Transverse colon (tissue), 4 donors: ENCODE measurements at places on chromosomes 13 and 19. TPM values are rescaled to one million over a fixed set of nuclear protein-coding genes. Genes with fewer than 3 reads are reported as not detected.

GRCh38 chr19:3142292-3142670 lies 6.4 kb downstream of the GNA15 start:
- H3K27me3 ChIP-seq = no peaks in the 10 kb centered on the region
- H3K27ac ChIP-seq = peak overlapping the region; percentile 65
- H3K4me1 ChIP-seq = no peaks in the 10 kb centered on the region
- DNase-seq = no peak
- H3K4me3 ChIP-seq = no peak overlapping the region
- H3K36me3 ChIP-seq = no peaks in the 10 kb centered on the region

DNA sequence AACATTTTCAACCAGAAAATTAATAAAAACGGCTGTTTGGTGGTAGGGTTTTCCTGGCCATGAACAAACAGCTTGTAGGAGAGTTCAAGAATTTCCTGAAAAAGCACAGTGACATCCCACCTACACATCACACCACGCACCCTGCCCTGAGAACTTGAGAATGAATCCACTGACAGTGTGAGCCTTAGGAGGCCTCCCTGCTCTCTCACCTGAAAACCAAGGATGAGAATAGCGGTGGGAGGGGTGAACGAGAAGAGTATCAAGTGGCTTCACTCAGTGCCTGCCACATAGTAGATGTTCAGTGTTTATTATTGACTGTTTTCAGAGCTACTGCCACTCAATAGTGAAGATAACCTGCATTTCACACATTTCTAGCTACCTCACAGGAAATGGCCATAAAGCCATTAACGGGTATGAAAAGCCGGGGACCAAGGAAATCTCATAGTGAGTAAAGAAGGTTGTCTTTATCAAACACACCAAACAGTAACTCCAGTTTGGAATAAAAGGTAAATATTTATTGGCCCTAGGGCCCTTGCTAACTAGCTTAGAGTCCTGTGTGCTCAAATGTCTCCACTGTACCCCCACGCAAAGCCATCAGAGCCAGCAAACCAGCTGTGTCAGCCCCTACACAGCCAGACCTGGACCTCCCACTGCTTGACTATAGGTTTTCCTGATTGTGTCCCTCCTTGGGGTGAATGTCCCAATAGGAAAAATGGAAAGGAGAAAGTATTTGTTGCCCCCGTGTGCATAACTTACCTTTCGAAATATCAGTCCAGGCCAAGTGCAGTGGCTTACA lies 40.6 kb downstream of the TPT1 start:
- H3K27ac ChIP-seq = no peak overlapping the region
- no peak overlapping the region for H3K4me3 ChIP-seq
- H3K27me3 ChIP-seq = peaks cover 16% of the 10 kb centered on the region
- DNase-seq = no peak
- no peaks in the 10 kb centered on the region for H3K4me1 ChIP-seq

- DNase-seq = no peak
- H3K4me3 ChIP-seq = no peak overlapping the region
- no peak overlapping the region for H3K27ac ChIP-seq
- H3K36me3 ChIP-seq = peaks cover 48% of the 10 kb centered on the region
- H3K4me1 ChIP-seq = no peaks in the 10 kb centered on the region
Observed at GRCh38 chr19:40321566-40322270, 26.5 kb downstream of the C19orf47 start.

GRCh38 chr13:30529085-30529834 lies 63.5 kb upstream of the HMGB1 start:
- no peak for DNase-seq
- H3K27me3 ChIP-seq = no peaks in the 10 kb centered on the region
- H3K27ac ChIP-seq = no peak overlapping the region
- no peak overlapping the region for H3K4me3 ChIP-seq

DNA sequence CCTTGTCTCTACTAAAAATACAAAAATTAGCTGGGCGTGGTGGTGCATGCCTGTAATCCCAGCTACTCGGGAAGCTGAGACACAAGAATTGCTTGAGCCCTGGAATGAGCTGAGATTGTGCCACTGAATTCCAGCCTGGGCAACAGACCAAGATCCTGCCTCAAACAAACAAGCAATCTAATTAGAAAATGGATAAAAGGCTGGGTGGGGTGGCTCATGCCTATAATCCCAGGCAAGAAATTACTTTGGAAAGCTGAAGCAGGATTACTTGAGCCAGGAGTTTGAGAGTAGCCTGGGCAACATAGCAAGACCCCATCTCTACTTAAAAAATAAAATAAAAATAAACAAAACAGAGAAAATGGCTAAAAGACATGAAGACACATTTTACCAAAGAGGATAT lies 77.0 kb downstream of the CAB39L start:
- H3K27ac ChIP-seq = peak overlapping the region; percentile 62
- no peaks in the 10 kb centered on the region for H3K36me3 ChIP-seq
- peaks cover 16% of the 10 kb centered on the region for H3K4me1 ChIP-seq
- no peak overlapping the region for H3K4me3 ChIP-seq
- no peaks in the 10 kb centered on the region for H3K27me3 ChIP-seq

GRCh38 chr19:43315851-43316250 lies 37.6 kb upstream of the CD177 start:
- H3K4me3 ChIP-seq = no peak overlapping the region
- no peaks in the 10 kb centered on the region for H3K4me1 ChIP-seq
- H3K36me3 ChIP-seq = no peaks in the 10 kb centered on the region

DNA sequence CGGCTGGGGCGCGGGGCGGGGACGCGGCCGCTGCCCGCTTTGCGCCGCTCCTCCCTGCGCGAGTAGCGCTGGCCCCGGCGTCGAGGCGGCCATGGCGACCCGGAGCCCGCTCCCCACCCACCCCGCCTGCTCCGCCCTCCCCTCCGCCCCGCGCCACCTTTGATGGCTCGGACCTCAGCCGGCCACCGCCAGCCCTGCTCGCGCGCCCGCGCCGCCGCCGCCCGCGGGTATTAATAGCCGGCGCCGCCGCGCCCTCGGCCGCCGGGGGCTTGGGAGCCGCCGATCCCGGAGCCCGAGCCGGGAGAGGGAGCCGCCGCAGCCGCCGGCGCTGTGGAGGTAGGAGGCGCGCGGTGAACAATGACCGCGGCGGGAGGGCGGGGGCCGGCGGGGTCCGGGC lies 261 bp downstream of the FARP1 start:
- no peaks in the 10 kb centered on the region for H3K36me3 ChIP-seq
- H3K27me3 ChIP-seq = peaks cover 5% of the 10 kb centered on the region
- DNase-seq = no peak
- peaks cover 23% of the 10 kb centered on the region for H3K4me1 ChIP-seq
- peak overlapping the region; percentile 87 for H3K4me3 ChIP-seq

- no peaks in the 10 kb centered on the region for H3K36me3 ChIP-seq
- H3K27ac ChIP-seq = peak overlapping the region; percentile 39
- no peaks in the 10 kb centered on the region for H3K27me3 ChIP-seq
- no peak overlapping the region for H3K4me3 ChIP-seq
Observed at GRCh38 chr13:24032674-24033073, 127.8 kb upstream of the SPATA13 start.

DNA sequence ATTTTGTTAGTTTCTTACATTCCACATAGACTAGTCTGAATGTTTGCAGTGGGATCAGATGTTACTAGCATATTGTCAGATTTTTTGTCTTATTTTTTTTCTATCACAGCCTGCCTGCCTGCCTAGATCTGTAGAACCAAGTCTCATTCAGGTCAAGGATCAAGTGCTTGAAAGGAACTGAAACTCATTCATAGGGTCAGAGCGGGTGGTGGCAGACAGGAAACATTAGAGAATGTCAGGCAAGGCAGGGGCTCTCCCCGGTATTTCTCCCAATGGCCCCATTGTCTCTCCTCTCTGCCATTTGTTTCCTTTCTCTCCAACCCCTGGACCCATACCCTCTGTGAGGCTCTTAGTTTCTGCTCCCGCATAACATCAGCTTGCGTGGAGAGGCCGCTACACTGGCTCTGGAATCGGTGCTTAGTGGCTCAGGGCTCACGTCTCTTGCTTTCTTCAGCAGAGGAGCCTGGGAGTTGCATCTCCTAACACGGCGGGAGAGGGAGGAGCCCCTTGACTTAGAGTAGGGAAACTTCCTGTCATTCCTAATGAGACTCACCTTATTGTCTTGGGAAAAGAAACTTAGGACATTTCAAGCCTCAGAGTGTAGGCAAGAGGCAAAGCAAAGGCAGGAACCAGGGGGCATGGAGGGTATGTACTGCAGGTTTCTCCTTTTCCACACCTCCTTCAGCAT lies 35.6 kb upstream of the SPATA13 start:
- no peaks in the 10 kb centered on the region for H3K27me3 ChIP-seq
- H3K27ac ChIP-seq = no peak overlapping the region
- H3K36me3 ChIP-seq = no peaks in the 10 kb centered on the region
- no peak overlapping the region for H3K4me3 ChIP-seq
- DNase-seq = no peak

DNA sequence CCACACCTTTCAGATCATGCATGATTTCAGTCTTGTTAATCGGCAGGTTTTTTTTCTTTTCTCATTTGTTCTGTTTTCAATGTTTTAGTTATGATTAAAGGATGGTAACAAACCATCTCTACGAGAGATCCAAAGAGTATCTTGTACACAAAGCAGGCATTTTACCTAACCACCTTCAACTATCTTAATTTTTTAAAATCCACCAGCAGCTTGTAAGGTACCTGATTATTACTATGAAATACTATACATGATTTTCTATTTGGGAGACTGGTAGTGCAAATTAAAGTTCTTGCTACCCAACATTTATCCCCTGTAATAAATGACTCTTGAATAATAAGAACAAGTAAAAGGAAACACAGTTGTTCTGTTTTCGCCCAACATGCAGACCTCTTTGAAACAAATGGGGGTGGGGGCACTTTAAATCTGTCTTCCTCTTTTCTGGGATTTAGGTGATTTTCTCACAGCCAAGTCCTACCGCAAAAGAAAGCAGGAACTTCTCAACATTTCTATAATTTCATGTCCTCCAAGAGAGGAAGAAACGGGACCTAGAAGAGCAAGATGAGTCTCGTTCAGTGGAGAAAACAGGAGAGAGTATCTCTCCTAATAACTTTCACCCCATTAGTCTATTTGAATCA lies 3.6 kb downstream of the POU4F1 start:
- H3K4me1 ChIP-seq = peaks cover 40% of the 10 kb centered on the region
- H3K27me3 ChIP-seq = peaks cover 96% of the 10 kb centered on the region
- no peak overlapping the region for H3K4me3 ChIP-seq

DNA sequence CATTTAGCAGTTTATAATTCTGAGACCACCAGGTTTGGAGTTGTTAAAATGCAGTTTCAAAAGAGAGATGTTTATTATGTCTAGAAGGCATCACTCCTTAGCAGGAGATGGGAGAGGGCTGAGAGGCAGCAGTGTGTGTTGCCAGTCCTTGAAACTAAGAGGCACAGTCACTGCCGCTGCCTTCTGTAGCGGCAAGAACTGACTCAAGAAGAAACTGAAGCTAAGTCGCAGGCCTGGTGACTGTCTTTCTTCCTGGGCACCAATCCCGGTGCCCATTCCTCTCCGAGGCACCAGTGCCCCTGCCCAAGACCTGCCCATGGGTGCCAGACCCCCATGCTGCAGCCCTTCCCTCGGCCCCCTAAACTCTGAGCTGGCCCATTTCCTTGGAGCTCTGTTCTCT lies 20.1 kb downstream of the N4BP2L1 start:
- no peaks in the 10 kb centered on the region for H3K36me3 ChIP-seq
- no peaks in the 10 kb centered on the region for H3K27me3 ChIP-seq

GRCh38 chr19:13404236-13404635 lies 102.0 kb downstream of the CACNA1A start:
- H3K27me3 ChIP-seq = no peaks in the 10 kb centered on the region

GRCh38 chr19:15091918-15092753 lies 10.1 kb downstream of the OR1I1 start:
- no peak overlapping the region for H3K4me3 ChIP-seq
- H3K4me1 ChIP-seq = peaks cover 4% of the 10 kb centered on the region
- no peaks in the 10 kb centered on the region for H3K36me3 ChIP-seq
- no peaks in the 10 kb centered on the region for H3K27me3 ChIP-seq
- no peak overlapping the region for H3K27ac ChIP-seq

- H3K36me3 ChIP-seq = no peaks in the 10 kb centered on the region
- H3K27me3 ChIP-seq = no peaks in the 10 kb centered on the region
Observed at GRCh38 chr13:45401314-45401713, 16.9 kb downstream of the SLC25A30 start.

GRCh38 chr13:64293923-64294322 lies 2878.3 kb upstream of the PCDH20 start:
- H3K27me3 ChIP-seq = no peaks in the 10 kb centered on the region
- no peak for DNase-seq
- no peaks in the 10 kb centered on the region for H3K36me3 ChIP-seq
- no peak overlapping the region for H3K27ac ChIP-seq
- H3K4me3 ChIP-seq = no peak overlapping the region

DNA sequence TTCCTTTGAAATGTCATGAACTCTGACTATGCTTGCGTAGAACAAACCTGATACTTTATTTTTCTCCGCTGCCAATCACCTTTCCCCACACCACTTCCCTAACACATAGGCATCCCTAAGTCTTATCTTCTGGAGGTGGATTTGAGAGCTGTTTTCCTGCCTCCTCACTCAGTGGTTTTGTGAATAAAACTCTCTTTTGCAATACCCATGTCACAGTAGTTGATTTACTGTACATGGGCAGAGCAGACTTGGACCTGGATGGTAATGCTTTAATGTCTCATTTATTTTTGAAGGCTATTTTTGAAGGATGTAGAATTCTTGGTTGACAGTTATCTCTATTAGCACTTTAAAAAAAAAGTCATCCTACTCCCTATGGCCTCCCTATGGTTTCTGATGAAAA lies 881.8 kb downstream of the SLITRK5 start:
- no peaks in the 10 kb centered on the region for H3K27me3 ChIP-seq
- H3K4me1 ChIP-seq = no peaks in the 10 kb centered on the region
- no peak overlapping the region for H3K4me3 ChIP-seq
- no peak for DNase-seq

- H3K27me3 ChIP-seq = no peaks in the 10 kb centered on the region
- no peaks in the 10 kb centered on the region for H3K36me3 ChIP-seq
- DNase-seq = no peak
- H3K4me1 ChIP-seq = no peaks in the 10 kb centered on the region
Observed at GRCh38 chr19:15212711-15213110, 11.9 kb upstream of the NOTCH3 start.

The ZNF534 gene
- not detected for total RNA-seq

The FPR2 gene
- not detected for total RNA-seq

The PSG6 gene
- not detected for total RNA-seq

The MZT1 gene
- total RNA-seq = 3.8 TPM

The KDELR1 gene
- total RNA-seq = 130 TPM

The FAM32A gene
- total RNA-seq = 92.3 TPM
